Fibroblast of the aortic adventitia (primary cell): ENCODE measurements at places on chromosomes 3 and 15.

DNA sequence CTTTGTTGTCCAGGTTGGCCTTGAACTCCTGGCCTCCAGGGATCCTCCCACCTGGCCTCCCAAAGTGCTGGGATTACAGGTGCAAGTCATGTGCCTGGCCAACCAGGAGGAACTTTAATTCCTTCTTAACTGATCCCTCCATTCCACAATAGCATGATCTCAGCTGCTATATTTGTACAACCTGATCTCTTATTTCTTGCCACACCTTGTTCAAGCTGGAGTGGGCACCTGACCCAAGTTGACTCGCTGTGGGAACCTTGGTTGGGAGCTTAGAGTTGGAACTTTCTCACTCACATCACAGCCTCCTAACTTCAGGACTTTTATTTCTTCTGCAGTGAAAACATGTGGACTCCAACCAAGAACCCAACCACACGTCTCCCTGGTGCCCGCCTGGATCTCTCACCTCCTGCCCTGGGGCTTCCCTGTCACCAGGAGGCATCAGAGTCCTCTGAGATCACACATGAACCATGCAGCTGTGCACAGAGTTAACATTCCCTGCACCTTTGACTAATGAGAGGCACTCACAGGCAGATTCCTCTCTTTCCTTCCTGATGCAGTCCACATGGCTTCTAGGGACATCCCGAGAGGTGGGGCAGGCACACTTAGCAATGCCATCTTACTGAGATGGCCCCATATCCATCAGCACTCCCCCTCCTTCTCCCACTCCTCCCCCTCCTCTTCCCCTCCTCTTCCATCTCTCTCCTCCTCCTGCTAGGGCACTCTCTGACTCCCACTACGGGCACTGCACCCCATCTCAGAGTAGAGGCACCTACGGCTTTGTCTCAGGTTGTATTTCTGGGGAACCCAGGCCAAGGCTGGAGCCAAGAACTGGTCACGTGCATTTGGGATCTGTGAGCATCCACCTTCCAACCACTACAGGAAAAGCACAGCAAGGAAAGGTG lies 9.7 kb upstream of the CYFIP1 start:
- no peak for DNase-seq

DNA sequence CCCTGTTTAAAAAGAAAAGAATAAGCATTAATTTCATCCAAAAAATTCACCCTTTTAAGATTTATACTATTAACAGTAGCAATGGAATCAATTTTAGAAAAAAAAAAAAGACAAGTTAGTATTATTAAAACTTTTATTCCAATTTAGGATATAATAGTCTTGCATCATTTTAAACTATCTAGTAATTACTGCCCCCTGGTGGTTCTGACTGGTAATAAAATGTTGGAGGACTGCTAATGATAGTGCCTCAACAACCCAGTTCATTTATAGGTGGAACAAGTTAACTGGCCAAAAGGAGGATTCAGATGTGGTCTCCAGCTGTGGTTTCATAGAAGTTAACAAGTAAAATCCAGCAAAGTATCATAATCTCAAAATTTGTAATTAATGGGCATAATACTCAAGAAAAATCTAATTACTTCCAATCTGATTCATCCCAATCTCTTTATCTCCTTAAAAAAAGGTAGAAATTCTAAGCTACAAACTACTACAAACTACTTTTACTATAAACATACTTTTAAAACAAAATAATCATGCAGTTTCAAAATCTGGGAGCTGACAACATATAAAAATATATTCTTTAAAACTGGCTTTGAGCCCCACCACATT lies 30.7 kb upstream of the WDR49 start:
- peak; percentile 73 for DNase-seq

DNA sequence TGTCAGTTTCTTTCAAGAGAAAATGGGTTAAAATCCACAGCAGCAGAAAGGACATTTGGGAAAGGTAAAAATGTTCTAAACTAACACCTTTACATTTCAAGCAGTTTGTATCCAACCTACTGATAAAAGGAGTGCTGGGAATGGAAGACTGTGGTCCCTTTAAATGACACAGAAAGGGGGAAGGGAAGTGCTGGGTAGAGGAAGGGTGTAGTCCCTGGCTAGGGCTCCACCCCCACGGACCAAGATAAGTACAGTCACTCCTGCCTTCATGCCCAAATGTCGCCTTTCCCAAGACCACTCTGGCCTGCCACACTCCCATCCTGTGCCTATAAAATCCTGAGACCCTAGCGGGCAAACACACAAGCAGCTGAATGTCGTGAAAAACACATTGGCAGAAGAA lies 350.9 kb upstream of the POU1F1 start:
- DNase-seq, result no peak

- no peak for DNase-seq
These were observed 65.2 kb downstream of the SLCO2A1 start for GRCh38 chr3:133964547-133964946.

- no peak for DNase-seq
These were observed 50.3 kb downstream of the MED12L start for GRCh38 chr3:151135541-151136337.
